ENCODE measurements at places on chromosomes 5 and 9. TPM values are rescaled to one million over a fixed set of nuclear protein-coding genes. Genes with fewer than 3 reads are reported as not detected.

DNA sequence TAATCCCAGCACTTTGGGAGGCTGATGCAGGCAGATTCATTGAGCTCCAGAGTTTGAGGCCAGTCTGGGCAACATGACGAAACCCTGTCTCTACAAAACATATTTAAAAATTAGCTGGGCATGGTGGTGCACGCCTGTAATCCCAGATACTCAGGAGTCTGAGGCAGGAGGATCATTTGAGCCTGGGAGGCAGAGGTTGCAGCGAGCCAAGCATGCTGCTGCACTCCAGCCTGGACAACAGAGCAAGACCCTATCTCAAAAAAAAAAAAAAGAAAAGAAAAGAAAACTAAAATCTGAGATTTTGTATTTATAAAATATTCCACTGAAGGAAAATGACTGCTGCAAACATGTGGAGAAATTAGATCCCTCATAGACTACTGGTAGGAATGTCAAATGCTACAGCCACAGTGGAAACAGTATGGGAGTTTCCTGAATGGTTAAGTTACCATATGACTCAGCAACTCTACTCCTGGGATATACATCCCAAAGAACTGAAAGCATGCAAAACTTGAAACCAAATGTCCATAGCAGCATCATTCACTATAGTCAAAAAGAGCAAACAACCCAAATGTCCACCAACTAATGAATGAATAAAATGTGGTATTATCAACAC, 106.1 kb downstream of the UBAP2 start:
- no peak for DNase-seq

GRCh38 chr9:134850611-134851010, 30.0 kb upstream of the FCN2 start:
- DNase-seq = no peak

DNA sequence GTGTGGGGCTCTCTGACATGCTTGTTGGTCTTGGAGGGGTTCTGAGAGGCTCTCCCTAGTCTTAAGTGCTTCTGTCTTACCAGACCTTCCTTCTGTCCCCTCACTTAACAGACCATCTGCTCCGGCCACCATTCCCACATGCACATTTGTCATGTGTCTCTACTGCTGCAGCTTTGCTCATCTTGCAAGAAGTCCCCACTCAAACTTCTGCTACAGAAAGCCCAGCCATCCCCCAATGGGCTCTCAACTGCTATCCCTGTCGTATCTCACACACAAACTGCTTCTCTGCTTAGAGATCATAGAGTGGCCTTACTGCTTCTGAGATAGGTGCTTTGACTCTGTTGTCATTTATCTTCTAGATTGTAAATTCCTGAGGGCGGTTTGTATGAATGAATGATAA, 69.4 kb downstream of the NUP214 start:
- no peak for DNase-seq

DNA sequence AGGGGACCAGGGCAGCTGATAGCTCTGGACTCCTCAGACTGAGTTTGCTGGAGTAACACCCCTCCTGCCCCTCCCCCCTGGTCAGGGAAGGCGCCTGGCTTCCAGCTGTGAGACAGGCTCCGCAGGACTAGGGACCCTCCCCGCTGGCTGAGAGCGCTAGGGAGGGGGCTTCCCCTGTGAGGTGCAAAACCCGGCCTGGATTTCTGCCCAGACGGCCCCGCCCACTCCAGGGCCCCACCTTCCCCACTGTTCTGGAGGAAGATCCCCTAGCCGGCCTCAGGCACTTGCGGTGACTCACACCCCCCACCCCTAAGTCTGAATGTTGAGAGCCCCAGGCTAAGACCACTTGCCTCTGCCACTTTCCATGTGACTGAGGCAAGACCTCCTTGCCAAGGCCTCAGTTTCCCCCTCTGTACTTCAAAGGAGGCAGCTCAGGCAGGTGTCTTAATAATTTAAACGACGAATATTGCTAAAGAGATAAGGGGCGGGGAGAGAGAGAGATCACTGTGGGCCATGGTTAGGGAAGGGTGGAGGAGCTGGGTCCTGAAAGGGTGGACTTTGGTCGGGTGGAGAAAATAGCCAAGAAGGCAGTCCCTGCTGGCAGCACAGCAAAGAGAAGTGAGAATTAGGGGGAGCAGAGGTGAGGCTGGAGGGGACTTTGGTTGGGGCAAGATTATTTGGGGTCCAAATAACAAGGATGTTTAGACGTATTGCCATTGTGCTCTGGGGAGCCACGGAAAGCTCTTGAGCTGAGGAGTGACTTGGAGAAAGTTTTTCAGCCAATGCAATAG, 1.0 kb upstream of the DAB2IP start:
- no peak for DNase-seq

GRCh38 chr9:6183627-6184026, 32.0 kb upstream of the IL33 start:
- no peak for DNase-seq

DNA sequence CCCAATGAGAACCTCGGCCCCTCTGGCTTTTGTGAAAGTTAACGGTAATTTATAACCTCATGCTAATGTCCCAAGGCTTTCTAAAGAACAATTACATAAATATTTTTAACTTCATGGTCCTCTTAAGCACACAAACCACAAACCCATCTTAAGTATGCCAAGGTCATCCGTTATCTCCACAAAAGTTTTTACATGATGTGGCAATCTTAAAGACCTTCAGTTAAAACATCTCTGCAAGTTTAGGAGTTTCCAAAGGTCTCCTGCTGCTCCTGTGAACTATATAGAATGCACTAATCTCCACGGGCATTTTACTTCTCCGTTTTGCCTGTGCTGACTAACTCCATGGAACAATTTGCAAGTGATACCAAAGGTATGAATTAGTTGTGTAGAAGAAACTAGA, 228.2 kb downstream of the TLE1 start:
- DNase-seq = no peak

DNA sequence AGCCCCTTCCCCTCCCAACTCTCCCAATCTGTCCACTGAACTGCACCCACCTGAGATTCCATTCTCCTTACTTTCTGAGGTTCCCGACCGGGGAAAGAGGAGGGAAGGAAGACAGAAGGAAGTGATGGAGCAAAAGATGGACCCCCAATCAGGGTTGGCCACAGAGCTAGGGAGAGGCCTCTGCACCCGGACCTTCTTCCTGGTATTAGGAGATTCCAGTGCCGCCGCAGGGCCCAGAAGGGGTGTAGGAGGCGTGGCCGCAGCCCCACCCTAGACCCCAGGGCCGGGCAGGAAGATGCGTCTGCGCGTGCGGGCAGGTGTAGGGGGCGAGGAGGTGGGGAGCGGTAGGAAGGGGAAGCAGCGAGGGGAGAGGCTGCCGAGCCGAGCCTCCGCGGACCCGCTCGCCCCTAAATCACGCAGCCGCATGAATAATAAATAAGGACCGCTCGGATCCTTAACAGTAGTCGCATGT, 104.2 kb upstream of the MVB12B start:
- no peak for DNase-seq

DNA sequence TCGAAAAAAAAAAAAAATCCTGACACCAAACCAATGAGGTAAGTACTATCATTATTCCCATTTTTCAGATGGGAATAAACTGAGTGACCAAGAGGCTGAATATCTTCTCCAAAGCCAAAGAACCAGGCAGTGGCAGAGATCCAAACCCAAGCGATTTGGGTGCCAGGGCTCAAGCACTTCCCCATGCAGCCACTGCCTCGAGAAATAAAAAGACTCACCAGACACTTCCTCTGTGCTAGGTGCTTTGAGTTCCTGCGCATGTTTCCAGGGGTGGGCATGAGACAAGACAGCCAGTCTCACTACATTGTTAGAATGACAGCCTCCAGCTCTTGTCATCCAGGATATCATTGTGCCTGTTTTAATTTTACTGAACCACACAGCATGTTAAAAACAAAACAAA, 2.3 kb upstream of the RPL26L1 start:
- no peak for DNase-seq

CNTNAP3B gene
- total RNA-seq = not detected

ZNF354B gene
- total RNA-seq = 16.4 TPM

GADD45G gene
- 18.4 TPM for total RNA-seq

Measured in activated T-helper 2 cell treated with anti-CD3 and anti-CD28 coated beads, Interferon-gamma antibody, Interleukin-2, Interleukin-4, amounts not matched to agents 10 μg/mL and 5 μg/mL and 100 μg/mL, durations not matched to agents 14 hours and 24 hours and 36 hours (primary cell).